ENCODE measurements at places on chromosomes 2 and 18. TPM values are rescaled to one million over a fixed set of nuclear protein-coding genes. Genes with fewer than 3 reads are reported as not detected.

Gene RIF1
- total RNA-seq = 76.2 TPM

Gene MAB21L4
- total RNA-seq = not detected

DNA sequence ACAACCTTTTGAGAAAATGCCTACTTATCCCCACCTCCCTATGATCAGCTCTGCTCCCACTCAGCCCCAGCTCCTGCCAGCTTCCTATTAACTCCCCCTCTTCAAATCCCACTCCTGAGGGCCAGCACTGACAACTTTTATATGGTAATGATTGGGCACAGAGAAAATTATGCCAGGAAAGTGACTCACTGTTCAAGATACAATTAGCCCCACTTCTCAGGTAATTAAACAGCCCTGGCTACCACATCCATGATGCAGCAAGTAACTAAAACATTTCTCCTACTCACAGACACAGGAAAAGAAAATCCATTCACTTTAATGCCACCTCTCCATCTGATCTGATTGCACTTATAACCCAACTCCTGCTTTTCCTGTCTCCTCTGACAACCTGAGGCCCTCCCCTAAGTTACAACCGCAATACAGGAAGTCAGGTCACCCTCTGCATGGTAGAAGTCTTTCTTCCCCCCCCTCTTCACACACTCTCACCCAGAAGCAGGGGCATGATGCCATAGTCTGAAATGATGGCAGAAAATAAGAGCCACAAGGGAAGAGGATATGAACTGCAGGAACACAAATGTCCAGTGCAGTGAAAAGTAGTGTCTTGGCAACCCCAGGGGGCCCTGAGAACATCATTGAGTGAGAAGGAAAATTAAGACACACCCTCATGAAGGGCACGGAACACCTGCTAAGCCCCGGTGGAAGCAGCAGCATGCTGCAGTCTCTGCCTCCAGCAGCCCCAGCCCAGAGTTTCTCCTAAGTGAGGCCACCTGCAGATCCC is 54.4 kb downstream of the STK39 start:
- DNase-seq = peak; percentile 31

- DNase-seq = no peak
These were observed 25.9 kb upstream of the ATP9B start for GRCh38 chr18:79043288-79043687.
